Endothelial cell of coronary artery (primary cell): ENCODE measurements at places on chromosomes 1 and 21. TPM values are rescaled to one million over a fixed set of nuclear protein-coding genes. Genes with fewer than 3 reads are reported as not detected.

SYT11 gene
- total RNA-seq: 29.9 and 30.9 TPM in 2 replicates

TRIM67 gene
- not detected in 2 replicates for total RNA-seq

NBPF6 gene
- not detected in 2 replicates for total RNA-seq

RNU1-1 gene
- 2,685 and 5,329 TPM in 2 replicates for total RNA-seq

CLCA2 gene
- total RNA-seq: 0.18 and 0.19 TPM in 2 replicates

CD1B gene
- total RNA-seq: not detected in 2 replicates

JAM2 gene
- 0.09 and 1.2 TPM in 2 replicates for total RNA-seq

ASCL5 gene
- total RNA-seq: not detected in 2 replicates

TRIM63 gene
- not detected in 2 replicates for total RNA-seq

STYXL2 gene
- total RNA-seq: not detected in 2 replicates

ERICH3 gene
- total RNA-seq: under 0.01 TPM in 1 of 2 replicates, not detected in the other

MTARC1 gene
- 2.2 and 2.3 TPM in 2 replicates for total RNA-seq

FALEC gene
- total RNA-seq: 0.63 TPM in 1 of 2 replicates, not detected in the other

SPOCD1 gene
- 33.4 and 49.5 TPM in 2 replicates for total RNA-seq

IVL gene
- not detected in 2 replicates for total RNA-seq

OR2T34 gene
- total RNA-seq: not detected in 2 replicates

GUCA2B gene
- total RNA-seq: not detected in 2 replicates

ATAD3C gene
- total RNA-seq: under 0.01 TPM in 1 of 2 replicates, not detected in the other

CYP4Z1 gene
- not detected in 2 replicates for total RNA-seq
